Daoy (cell line): ENCODE measurements at places on chromosomes 12 and 14. TPM values are rescaled to one million over a fixed set of nuclear protein-coding genes. Genes with fewer than 3 reads are reported as not detected.

GRCh38 chr12:17361224-17361623 is 728.8 kb downstream of the RERGL start:
- no peak for DNase-seq

- no peak for DNase-seq
Measured at GRCh38 chr12:57489157-57489641, 1.3 kb downstream of the MARS1 start.

Gene GATC
- 30.8 and 35.4 TPM in 2 replicates for total RNA-seq

Gene ATL1
- 5.7 and 5.9 TPM in 2 replicates for total RNA-seq
